DMS 273 treated with DMSO at 0.1 percent for 48 hours (cell line): ENCODE measurements at places on chromosomes 4 and X.

DNA sequence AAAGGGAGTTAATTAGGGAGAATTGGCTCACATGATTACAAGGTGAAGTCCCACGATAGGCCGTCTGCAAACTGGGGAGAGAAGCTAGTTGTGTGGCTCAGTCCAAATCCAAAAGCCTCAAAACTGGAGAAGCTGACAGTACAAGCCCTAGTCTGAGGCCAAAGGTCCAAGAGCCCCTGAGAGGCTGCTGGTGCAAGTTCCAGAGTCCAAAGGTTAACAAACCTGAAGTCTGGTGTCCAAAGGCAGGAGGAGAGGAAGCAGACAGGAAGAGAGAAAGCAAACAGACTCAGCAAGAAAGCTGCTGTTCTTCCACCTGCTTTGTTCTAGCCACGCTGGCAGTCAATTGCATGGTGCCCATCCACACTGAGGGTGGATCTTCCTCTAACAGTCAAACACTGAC lies 29.0 kb upstream of the SPACA5B start:
- no peak for DNase-seq

- DNase-seq, result no peak
These were observed at the start of gene CYSLTR1 for GRCh38 chrX:78327370-78328086. CYSLTR1 (minus strand) TSS chrX:78327611; CDS start chrX:78273746, 53,865 bp downstream.

- no peak for DNase-seq
These were observed 15.6 kb upstream of the SPRY1 start for GRCh38 chr4:123380728-123381716.

DNA sequence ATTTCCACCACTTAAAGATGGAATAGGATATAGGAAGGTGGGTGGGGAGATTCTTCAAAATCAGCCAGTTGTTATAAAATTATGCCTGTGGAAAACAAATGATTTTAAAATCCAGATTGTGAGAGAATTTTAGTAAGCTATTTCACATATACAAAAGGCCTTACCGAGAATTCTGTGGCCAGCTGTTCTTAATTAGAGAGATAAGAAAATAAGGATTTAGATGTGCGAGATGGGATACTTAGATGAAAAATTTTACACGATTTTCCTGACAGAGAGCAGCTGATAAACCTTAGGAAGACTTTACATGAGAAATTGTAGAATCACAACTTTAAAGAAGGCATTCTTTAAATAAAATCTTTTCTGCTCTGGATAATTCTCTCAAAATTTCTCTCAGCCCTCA lies 94.5 kb upstream of the IQCM start:
- no peak for DNase-seq

DNA sequence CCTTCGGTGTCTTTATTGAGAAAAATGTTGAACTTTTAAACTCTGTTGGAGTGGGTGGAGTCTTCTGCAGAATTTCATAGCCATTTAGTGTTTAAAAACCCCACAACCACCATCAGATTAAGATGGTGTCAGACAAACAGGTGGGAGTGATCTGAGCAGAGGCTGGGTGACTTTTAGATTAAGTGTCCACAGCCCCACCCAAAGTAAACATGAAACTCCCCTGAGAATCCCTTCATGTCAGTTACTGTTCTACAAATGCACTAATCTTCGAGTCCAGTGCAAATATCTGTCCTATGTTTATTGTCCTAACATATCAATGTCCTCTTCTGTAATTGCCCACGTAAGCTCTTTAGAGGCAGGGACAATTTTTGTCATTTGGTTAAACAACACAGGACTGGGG lies 175.6 kb upstream of the RBPJ start:
- no peak for DNase-seq

- DNase-seq, result no peak
These were observed 139.4 kb downstream of the GLRA3 start for GRCh38 chr4:174689618-174690017.

DNA sequence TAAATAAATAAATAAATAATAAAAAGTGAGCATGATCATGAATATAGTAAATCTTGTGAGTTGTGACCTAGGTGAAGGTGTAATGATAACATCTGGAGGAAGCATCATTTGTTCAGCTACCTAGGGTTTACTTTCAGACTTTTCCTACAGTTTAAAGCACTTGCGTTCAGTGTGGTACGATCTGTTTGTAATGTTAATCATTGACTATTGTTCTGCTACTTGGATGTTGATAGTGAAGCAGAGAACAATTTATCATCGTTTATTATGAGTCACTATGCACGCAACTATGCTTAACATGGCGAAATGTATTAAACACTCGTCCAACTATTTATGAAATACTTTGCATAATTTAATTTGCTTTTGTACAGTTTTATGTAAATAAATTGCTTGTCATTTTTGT lies 426.2 kb downstream of the PCDH7 start:
- DNase-seq, result no peak

DNA sequence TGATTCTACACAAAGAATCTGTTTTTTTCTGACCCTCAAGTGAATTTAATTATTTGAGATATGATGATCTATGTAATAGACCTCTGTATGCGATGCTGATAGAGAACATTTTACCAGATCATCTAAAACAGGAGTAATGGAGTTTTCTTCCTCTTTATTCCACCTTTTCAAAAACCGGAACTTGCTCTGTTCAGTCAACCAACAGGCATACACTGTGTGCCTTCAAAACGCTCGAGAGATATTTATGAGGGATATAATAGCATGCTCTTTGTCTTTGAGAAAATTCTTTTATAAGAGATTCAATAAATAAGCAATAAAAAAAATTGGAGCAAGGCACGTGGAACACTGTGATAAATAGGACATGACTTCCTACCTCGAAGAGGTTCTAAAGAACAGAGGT lies 2.0 kb downstream of the NYX start:
- no peak for DNase-seq

DNA sequence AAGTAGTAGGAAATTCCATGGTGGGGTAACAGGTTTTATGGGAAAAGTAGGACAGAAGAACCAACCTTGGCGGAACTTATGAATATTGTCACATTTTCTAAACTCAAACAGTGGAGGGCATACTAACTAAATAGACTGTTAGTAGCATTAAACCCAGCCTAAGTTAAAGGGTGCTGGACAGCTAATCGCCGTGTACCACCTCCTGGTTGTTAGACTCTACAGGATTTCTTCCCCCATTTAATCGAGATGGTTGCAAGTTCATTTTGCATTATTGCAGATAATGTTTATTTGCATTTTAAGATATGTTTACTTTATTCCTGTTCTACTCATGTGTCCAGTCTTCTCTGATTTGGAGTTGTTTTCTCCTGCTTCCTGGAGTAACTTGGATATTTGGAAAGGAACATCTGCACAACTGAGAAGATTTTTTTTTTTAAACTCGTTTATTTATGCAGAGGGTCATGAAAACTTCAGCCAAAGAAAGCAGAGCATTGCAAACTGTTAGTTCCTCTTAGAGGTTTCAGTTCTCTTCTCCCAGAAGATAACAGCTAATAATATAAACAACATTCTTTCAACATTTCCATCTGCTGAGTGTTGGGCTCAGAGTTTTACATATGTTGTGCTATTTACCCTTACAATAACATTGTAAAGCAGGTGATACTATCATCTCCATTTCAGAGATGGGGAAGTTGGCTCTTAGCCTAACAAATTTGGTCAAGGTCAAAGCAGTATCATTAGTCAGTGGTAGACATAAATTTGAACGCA lies 51.5 kb upstream of the TBC1D9 start:
- peak; percentile 10 for DNase-seq

DNA sequence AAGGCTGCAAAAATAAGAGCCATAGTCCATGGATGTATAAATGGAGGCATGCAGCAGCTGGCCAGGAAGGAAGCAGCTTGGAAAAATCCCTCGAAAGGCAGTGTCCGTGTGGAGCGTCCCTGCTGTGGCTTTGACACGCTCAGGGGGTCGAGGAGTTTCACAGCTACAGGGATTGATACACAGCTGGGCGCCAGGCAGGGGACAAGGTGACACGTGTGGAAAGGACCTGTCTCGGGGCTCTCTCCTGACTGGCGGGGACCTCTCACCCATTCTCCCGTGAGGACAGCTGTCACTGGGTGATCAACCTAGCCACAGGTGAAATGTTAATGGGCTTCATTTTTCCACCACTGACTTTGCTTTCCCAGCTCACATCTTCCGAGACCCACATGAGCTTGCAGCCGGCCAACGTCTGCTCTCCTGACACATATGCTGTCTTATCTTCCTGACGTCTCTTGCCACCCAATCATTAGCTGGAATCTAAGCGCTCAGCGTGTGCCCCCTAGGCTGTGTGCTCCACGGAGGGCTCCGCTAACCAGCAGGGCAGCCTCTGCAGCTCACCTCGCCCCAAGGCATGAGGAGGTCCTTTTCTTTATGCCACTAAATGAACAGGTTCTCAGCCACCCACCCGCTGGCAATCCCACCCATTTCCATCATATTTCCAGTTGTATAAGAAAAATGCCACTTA lies 89.4 kb upstream of the AFAP1 start:
- no peak for DNase-seq

GRCh38 chrX:30875957-30876356 lies 13.1 kb downstream of the TAB3 start:
- no peak for DNase-seq

GRCh38 chr4:144699565-144699964 lies 53.6 kb downstream of the HHIP start:
- no peak for DNase-seq

- DNase-seq, result no peak
These were observed 56.4 kb downstream of the DCX start for GRCh38 chrX:111355523-111356115.

GRCh38 chr4:105934386-105934785 lies 39.1 kb downstream of the NPNT start:
- no peak for DNase-seq

- DNase-seq, result no peak
These were observed 83.2 kb upstream of the ARHGAP24 start for GRCh38 chr4:85391589-85392410.

GRCh38 chr4:163703251-163703650 lies 208.8 kb downstream of the TMA16 start:
- DNase-seq, result no peak

DNA sequence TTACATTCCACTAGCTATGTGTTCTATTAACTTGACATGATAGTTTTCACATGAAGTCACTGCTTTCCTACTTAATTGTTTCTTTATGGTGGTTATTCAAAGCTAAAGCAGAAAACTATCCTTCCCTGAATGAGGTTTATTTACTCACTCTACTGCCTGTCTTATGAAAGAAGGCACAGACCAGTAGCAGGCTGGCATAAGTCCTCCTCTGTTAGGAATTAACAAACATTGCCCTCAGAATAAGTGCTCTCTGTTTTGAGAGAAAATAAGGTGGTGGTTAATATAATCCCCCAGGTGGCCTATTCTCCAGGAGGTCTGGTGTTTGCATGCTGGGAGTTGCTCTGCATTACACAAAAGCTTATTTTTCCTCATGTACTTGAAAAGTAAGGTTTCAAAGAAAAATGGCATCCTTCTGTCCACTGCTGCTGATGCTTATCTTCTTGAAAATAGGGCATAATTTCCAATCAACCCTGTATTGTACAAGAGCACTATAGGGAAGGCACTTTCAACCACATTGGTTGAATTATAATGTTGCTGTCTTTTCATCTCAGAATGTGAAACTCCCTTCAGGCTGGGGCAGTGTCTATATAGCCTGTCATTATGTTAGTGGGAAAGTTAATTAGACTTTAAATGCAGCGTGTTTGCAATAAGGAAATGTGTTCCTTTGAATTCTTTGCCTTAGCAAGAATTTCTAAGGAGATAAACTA lies 119.7 kb upstream of the TBC1D9 start:
- no peak for DNase-seq

DNA sequence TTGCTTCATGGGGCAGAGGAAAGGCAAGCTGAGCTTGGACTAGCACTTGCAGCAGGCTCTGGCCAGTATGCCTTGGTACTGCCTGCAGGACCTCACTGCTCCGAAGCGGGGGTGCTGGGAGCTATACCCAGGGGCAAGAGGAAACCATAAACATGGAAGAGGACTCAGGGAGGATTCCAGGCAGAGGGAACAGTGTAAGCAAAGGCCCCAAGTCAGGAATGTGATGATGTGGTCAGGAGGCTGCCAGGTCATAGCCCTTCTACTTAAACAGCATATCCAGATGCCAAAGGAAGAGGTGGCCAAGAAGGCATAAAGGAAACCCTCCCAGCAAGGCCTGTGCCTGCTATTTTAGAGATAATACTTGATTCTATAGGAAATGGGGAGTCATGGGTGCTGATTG lies 31.1 kb downstream of the RAB40AL start:
- DNase-seq, result no peak

DNA sequence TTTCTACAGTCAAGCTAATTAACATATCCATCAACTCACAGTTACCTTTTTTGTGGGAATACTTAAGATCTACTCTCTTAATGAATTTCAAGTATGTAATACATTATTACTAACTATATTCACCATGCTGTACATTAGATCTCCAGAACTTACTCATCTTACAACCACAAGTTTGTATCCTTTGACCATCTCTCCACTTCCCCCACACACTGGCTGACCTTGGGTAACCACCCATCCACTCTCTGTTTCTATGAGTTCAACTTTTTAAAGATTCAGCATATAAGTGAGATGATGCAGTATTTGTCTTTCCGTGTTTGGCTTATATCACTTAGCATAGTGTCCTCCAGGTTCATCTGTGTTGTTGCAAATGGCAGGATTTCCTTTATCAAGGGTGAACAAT lies 30.5 kb upstream of the MAGED1 start:
- no peak for DNase-seq

GRCh38 chrX:151711787-151712186 lies 4.0 kb upstream of the FATE1 start:
- DNase-seq, result no peak

- no peak for DNase-seq
These were observed 107.7 kb upstream of the ADRA2C start for GRCh38 chr4:3658530-3658913.

- DNase-seq, result no peak
These were observed 21.3 kb downstream of the SPCS3 start for GRCh38 chr4:176340871-176341685.

DNA sequence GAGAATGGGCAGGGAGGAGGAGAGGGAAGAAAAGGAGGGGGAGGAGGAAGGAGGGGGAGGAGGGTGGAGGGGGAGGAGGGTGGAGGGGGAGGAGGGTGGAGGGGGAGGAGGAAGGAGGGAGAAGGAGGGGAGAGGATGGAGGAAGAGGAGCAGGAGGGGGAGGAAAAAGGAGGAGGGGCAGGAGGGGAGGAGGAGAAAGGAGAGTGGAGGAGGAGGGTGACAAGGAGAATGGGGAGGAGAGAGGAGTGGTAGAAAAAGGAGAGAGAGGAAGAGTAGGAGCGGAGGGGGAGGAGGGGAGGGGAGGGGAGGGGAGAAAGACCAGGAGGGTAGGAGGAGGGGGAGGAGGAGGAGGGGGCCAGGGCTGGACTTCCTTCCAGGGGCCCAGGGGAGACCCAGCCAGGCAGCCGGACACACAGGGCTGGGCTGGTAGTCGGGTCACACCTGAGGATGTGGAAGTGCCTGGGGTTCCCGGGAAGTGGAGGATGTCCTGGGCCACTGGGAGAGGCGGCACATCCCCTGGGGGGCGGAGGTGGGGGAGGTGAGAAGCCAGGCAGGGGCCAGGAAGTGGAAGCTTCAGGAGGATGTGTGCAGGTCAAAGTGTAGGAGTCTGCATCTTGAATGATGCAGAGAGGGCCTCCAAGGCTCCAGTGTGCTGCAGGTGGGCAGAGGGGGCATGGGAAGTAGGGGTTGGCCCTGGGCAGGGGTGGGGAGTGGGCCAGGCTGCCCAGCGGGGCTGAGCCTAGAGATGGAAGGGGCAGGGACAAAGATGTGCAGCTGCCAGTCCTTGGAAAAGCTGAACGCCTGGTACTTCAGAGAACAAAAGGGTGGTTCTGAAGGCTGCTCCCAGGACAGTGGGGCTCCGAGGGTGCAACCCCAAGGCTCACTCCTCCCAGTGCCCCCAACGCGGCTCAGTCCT lies 18.8 kb downstream of the IL3RA start:
- no peak for DNase-seq

GRCh38 chrX:117680286-117680685 lies 436.3 kb downstream of the KLHL13 start:
- DNase-seq, result no peak
